ENCODE measurements at places on chromosomes 11 and 22.

DNA sequence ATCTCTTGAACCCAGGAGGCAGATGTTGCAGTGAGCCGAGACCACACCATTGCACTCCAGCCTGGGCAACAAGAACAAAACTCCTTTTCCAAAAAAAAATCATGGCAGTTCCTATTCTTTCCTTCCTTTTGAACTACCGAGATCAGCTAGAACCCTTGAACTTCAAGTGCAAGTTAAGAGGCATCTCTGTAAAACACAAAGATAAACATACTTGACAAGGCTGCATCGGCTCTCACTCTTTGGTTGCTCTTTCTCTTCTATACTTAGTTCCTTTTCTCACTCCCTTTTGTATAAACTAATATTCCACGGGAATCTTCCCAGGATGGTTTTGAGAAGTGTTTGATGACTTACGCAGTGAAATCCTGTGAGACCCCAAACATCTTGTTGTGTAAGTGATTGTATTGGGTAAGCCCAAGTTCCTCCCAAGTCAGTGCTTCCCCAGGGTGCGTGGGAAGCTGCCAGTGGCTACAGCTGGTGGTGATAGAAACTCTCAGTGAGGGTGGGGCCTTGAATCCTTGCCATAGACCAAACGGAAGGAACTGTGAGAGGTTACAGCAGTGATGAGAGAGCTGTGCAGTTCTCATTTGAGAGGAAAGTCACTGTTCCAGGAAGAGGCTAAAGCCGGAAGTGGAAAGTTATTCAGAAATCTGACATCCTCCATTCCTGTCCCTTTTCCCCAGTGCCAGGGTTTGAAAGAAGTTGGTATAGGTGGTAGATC is 24.1 kb upstream of the CDC42EP2 start:
- DNase-seq = no peak

DNA sequence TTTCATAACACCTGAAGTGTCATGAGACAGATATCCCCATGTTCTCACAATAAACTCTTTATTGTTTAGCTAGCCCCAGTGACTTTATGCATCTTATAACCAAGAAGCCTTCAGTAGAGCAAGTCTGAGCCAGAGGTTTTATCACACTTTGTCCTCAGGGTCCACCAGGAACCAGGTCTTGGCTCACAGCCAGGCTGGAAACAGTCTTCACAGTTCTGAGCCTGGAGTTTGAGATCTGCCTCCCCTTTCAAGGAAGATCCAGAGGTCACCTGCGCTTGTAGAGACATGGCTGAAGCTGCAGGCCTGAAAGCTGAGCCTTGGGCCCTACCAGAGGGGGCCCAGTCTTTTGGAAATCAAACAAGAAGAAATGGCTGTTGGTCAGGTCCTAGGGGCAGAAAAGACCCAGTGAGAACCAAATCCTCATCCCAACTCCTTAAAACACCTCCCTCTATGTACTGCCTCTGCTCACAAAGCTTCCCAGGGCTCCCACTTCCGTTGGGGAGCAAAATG is 3.5 kb downstream of the RRP8 start:
- DNase-seq = no peak

DNA sequence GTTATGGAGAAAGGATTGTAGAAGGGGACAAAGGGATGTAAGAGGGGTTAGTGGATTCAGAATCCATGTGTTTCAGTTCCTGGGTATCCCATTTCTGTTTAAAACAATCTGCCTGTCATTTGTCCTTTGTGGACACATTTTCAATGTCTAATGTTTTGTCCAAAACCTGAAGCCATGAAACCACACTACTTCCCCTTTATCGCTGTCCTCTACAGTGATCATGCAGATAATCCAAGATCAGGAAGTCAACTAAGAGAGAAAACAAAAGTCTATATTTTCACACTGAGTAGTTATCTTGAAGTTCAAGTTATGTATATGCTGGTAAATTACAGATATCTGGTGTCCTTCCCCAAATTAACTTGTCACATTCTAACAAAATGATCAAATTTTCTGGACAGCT is 457.0 kb downstream of the NTM start:
- DNase-seq = no peak

DNA sequence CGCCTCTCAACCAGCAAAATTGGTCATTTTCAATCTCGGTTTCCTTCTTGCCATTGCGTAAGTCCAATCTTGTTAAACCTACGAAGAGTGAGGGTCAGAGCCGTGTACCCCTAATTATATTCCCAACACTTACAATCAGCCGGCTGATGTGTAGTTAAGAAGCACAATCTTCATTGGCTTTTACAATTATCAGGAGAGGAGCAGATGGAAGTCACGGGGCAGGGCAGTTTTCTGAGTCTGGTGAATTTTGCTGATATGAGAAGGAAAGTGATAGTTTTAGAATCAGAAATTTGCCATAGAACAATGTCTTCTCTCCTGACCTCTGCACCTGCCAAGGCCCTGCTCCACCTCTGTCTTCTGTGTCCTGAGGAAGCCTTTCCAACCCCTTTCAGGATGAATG is 35.0 kb upstream of the ATXN10 start:
- DNase-seq = no peak

GRCh38 chr11:79922641-79923040 is 481.8 kb upstream of the TENM4 start:
- DNase-seq = no peak

- no peak for DNase-seq
Observed at GRCh38 chr22:43377548-43377895, 34.3 kb upstream of the MPPED1 start.

- no peak for DNase-seq
Observed at GRCh38 chr11:113386866-113387265, 713 bp upstream of the ANKK1 start.

GRCh38 chr11:28257761-28258160 is 149.6 kb downstream of the METTL15 start:
- no peak for DNase-seq

GRCh38 chr11:127789927-127790326 is 789.4 kb upstream of the KIRREL3 start:
- no peak for DNase-seq

GRCh38 chr11:47918882-47919495 is 61.4 kb upstream of the PTPRJ start:
- DNase-seq = no peak

- DNase-seq = no peak
Observed at GRCh38 chr11:18173225-18173866, 709 bp downstream of the MRGPRX4 start.

GRCh38 chr11:69640260-69640994 is 529 bp upstream of the CCND1 start:
- DNase-seq = no peak

- no peak for DNase-seq
Observed at GRCh38 chr22:49867303-49868265, 13.9 kb downstream of the ZBED4 start.

Data from activated CD4-positive, alpha-beta T cell treated with anti-CD3 and anti-CD28 coated beads, Interleukin-2, amount 50 U/mL, for 48 hours (primary cell).